ENCODE measurements at places on chromosomes 7 and 10.

DNA sequence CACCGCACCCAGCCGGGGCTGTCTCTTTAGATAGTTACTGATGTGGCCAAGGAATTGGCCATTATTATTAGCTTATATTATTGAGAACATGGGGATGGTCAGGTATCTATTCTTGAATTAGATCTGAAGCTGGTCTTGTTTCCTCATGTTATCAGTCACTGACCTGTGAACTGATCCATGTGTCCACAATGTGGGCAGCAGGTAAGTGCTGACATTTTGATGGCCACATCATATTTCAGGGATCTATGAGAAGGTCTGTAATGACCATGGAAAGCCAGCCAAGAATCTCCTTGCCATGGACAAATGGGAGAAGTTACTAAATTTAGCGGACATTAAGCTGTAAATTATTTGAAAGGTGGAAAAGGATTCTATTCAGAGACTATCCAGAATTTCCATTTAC lies 61.4 kb downstream of the GBF1 start:
- DNase-seq: no peak

GRCh38 chr7:50317221-50317678 lies 12.7 kb downstream of the IKZF1 start:
- no peak for DNase-seq

GRCh38 chr10:3738855-3739350 lies 46.1 kb downstream of the KLF6 start:
- DNase-seq: no peak

DNA sequence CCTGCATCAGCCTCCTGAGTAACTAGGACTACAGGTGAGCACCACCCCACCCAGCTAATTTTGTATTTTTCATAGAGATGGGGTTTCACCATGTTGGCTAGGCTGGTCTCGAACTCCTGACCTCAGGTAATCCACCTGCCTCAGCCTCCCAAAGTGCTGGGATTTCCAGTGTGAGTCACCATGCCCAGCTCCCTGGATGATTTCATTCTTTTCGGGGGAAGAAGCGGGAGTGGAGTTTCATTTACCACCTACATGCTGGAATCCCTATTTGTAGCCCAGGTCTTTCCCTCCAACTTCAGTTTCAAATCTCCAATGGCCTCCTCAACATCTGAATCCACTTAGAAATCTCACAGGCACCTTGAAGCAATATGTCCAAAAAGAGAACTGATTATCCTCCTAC lies 2.9 kb upstream of the BTRC start:
- no peak for DNase-seq

GRCh38 chr7:54076616-54077015 lies 465.6 kb upstream of the VSTM2A start:
- no peak for DNase-seq

- DNase-seq: no peak
These were observed 73.5 kb downstream of the CTNNA3 start for GRCh38 chr10:67622511-67622910.

DNA sequence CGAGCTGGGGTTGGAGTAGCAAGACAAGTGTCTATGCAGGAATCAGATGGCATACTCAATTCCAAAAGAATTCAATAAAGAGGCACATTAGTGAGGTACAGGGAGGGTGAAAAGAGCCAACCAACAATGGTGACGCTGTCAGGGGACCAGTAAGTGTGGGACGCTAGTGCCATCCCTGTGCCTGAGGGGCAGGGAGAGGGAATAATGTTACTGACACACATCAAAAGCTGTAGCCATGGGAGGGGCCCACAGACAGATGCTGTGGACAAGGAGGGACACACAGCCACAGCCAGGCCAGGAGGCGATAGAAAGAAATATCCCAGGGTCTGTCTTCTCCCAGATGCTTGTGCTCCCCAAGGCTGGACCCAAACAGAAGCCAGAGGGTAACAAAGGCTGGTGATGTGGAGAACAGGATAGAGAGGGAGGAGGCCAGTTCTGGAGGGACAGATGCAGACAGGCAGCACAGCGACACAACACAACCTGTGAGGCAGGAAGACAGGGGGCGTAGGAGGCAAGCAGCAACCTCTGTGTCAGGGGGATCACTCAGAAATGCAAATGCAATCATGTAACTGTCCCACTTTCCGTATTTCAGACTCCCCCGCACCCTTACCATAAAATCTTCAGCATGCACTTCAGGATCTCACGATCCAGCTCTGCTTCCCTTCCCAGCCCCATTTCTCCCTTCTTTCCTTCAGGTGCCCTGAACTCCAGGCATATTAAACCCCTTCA lies 240.5 kb upstream of the FZD8 start:
- no peak for DNase-seq

- no peak for DNase-seq
These were observed 17.5 kb downstream of the ZNF862 start for GRCh38 chr7:149855361-149856305.

DNA sequence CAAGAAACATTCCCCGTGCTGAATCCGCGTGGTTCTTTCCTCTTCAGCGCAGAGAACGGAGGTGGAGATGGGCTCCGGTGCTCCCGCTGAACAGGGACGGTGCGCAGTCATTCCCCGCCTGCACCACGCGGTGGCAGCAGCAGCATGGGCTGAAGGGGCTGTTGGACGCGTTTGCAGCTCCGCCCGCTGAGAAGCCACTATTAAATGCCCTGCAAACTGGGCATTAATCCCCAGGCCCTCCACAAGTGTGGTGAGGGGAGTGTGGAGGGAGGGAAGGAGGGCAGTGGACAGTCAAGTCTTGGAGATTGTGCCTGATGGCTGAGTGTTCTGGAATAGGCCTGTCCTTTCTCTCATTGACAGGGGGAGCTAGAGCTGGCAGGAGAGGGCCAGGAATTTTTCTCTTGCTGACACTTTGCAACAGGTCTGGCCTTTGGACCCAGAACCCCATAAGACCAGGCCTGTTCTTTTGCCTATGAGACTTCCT lies 240.2 kb upstream of the INHBA start:
- peak; percentile 50 for DNase-seq

DNA sequence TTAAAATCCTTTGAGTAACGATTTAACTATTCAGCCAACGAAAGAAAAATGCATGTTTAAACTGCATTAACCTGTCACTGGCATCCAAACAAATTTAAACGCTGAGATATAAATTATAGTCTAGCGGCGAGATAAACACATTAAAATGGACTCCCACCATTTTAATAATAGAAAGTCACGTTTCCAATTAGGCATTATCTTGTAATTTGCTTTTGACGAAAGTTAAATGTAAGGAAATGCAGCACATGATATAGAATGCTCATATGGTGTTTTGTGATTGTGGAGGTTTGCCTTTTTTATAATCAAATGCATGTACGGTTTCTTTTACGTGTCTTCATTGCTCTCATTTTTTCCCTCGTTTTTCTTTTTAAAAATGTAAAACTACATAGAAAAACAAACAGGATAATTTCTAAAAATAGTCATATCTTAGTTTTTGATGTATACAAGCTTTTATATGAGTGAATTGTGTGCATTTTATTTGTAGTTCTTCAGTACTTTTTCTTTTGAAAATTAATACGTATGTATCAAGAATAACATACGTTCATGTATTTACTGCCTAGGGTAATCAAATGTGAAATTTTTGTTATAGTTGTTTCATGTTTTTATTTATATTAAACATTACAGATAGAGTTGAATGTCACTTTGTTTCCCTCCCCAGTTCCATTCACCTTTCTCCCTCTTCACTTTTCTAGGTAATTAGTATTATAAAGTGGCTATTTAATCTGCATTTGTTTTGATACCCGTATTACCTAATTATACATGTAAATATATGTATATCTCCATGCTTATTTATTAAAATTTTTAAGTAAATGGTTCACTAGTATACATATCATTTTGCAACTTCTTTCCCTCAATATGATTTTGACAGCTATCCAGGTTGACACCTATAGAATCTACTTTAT lies 1.1 kb upstream of the KLF14 start:
- no peak for DNase-seq

DNA sequence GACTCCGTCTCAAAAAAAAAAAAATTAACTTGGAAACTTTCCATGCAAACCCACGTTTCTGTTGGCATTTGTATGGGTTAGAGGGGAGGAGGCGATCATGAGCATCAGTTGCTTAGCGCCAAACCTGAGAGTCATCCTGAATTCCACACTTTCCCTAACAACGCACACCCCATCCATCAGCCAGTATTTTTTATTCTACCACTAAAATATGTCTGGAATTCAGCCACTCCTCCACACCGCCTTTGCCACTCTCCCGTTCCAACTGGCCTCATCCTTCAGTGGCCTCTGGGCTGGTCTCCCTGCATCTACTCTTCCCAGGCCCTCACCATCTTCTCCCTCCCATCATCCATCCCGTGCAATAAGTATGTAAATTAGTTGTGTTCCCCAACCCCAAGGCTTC lies 4.7 kb upstream of the LMBR1 start:
- DNase-seq: no peak

- no peak for DNase-seq
These were observed 15.4 kb downstream of the NRAP start for GRCh38 chr10:113648478-113648877.

GRCh38 chr10:71830726-71831125 lies 20.3 kb downstream of the PSAP start:
- DNase-seq: no peak

GRCh38 chr10:68561865-68562649 lies 1.9 kb downstream of the TET1 start:
- DNase-seq: no peak

- DNase-seq: peak; percentile 9
These were observed 40.1 kb downstream of the IQUB start for GRCh38 chr7:123494193-123494796.

DNA sequence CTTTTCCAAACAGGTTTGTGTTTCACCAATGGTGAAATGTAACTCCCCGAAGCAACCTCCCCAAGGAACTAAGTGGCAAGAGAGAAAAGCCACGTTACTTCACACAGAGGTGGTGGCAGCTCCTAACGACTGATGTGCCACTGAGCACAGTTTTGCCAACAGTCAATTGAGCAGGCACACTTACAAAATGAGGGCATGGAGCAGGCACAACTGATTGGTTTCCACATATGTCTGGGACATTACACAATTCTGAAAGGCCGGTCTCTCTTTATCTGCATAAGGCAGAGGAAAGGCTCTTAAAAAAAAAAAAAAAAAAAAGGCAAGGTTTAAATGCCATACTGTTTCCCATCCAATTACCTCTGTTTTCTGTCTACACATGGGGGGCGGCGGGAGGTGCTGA lies 86.7 kb downstream of the GFRA1 start:
- DNase-seq: no peak

- no peak for DNase-seq
These were observed 18.0 kb upstream of the DLG5 start for GRCh38 chr10:77944519-77944918.

DNA sequence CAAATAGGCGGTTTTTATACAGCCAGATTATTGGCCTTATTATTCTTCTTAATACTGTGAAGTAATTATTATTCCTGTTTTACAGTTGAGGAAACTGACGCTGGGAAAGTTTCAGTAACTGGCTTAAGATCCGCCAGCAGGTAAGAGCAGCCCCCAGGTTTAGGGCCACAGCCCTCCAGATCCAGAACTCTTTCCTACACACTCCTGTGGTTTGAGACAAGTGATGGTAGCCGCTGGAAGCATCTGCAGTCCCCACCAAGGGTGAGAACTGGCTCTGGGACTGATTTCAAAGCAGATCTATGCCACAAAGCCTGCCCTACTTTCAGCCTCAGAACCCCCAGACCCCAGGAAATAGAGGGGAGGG lies 3.0 kb upstream of the UNC5B start:
- DNase-seq: no peak

DNA sequence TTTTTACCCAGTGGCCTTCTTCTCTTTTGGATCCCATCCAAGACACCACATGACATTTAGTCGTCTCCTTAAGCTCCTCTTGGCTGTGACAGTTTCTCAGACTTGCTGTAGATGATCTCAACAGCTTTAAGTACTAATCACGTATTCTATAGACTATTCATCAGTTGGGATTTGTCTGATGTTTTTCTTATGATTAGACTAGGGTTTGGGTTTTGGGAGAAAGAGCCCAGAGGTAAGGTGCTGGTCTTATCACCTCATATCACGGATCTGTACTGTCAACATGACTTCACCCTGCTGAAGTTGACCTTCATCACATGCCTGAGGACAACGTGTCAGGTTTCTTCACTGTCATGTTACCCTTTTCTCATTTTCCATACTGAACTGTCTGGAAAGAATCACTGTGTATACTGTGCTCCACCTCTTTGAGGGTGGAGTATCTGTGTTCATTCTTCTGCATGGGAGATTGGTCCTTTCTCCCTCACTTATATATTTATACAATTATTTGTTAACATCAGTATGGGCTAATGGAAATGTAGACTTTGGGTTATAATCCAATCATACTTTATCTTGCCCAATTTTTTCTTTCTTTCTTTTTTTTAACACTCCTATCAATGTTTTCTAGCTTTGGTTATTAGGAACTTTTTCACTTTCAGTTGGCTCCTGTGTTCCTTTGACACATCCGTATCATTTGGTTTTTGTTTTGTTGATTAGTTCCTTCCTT lies 6.4 kb upstream of the HKDC1 start:
- DNase-seq: no peak

DNA sequence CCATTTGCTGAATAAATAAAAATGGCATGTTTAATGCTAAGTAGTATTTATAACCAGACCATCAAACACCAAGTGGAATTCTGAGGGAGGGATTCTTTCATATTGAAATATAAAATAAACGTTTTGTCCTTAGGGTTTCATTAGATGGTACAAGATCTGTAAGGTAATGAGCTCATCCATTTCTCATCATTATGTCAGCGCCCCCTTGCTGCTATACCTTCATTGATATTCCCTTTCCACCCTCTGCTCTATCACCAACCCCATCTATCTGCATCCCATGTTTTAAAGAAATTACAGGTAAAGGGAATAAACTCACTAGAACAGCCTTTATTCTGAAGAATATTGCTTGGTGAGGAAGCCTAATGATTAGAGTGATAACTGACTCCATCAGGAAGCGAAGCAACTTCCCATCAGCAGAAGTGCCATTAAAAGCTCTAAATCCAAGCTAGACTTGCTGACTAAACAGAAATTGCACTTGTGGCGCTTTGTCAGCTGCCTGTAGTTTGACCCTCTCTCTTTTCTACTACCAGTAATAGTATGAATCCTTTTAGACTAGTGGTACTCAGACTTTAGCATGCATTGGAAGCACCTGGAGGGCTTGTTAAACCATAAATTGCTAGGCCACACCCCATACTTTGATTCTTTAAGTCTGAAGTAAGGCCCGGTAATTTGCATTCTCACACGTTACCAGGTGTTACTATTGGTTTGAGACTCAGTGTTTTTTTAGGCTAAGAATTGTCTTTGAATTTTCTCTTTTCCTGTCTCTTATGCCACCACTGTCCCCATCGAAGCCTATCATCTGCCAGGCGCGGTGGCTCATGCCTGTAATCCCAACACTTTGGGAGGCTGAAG lies 27.5 kb downstream of the ADD3 start:
- DNase-seq: no peak

GRCh38 chr7:116327135-116327534 lies 116.8 kb downstream of the TES start:
- no peak for DNase-seq

All from activated CD4-positive, alpha-beta T cell treated with anti-CD3 and anti-CD28 coated beads, Interleukin-2, amount 50 U/mL, for 24 hours (primary cell).